Glomerular endothelial cell (primary cell): ENCODE measurements at places on chromosomes 16 and 17. TPM values are rescaled to one million over a fixed set of nuclear protein-coding genes. Genes with fewer than 3 reads are reported as not detected.

The TGFB1I1 gene
- 136 and 143 TPM in 2 replicates for total RNA-seq

- DNase-seq: no peak
Measured at GRCh38 chr16:85649411-85650134, 36.5 kb downstream of the GSE1 start.

DNA sequence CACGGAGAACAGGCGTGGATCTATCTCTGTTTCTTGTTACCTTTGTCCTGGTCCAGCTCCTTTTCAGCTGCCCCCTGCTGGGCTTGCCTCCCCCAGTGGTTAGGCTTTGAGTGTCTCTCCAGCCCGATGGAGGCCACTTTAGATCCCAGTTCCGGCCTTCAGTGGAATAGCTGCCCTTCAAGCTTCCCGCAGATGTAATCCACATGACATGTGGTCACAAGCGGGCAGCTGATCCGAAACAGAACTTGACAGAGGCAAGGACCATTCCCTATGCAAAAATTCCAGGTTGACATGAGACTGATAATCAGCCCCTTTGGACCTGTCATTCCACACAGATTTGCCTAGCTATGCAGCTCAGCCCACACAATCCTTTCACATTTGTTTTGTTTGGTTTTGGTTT is 40.6 kb upstream of the AQP8 start:
- DNase-seq: no peak

The DLX3 gene
- not detected in 2 replicates for total RNA-seq

- DNase-seq: no peak
Measured at GRCh38 chr16:51359141-51359955, 208.3 kb upstream of the SALL1 start.

The PTGES3L gene
- total RNA-seq: 2.4 and 3.2 TPM in 2 replicates

DNA sequence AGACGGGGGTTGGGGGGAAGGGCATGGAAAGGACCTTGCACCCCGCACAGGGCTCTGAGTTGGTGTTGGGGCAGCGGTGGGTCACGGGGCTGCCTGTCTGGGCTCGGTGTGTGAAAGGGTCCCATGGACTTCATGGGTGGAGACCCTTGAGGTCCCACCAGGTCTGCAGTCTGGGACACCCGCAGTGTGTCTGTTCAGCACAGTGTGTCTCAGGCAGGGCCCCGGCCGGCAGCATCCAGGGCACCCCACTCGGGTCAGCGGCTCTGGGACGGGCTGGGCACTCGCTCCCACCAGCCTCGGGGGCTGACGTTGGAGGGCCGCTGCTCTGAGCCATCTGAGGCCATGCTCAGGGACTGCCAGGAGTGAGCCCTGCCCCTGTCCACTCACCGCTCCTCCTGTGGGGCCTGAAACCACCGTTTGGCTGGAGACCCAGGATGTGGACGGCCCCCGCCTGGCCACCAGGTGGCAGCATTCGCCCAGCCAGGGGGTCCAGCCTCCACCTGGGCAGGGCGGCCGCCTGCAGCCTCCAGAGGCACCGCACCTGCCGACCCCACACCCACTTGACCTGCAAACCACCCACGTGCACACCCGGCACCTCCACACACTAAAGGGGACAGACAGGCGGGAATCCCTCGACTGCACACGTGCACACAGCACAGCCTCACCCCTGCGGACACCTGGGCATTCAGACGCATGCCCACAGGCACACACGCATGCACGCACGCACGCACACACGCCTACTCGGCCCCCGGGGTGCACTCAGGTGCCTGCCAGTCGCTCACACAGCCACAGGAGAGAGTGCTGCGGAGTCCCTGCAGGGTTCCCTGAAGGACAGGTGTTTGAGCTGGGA is 10.1 kb upstream of the ZFPM1 start:
- DNase-seq: no peak

The TPSG1 gene
- total RNA-seq: not detected in 2 replicates

- peak; percentile 27 for DNase-seq
Measured at GRCh38 chr17:63082273-63082861, 116.3 kb downstream of the TANC2 start.

The RHBDL1 gene
- 0.34 and 1.6 TPM in 2 replicates for total RNA-seq

DNA sequence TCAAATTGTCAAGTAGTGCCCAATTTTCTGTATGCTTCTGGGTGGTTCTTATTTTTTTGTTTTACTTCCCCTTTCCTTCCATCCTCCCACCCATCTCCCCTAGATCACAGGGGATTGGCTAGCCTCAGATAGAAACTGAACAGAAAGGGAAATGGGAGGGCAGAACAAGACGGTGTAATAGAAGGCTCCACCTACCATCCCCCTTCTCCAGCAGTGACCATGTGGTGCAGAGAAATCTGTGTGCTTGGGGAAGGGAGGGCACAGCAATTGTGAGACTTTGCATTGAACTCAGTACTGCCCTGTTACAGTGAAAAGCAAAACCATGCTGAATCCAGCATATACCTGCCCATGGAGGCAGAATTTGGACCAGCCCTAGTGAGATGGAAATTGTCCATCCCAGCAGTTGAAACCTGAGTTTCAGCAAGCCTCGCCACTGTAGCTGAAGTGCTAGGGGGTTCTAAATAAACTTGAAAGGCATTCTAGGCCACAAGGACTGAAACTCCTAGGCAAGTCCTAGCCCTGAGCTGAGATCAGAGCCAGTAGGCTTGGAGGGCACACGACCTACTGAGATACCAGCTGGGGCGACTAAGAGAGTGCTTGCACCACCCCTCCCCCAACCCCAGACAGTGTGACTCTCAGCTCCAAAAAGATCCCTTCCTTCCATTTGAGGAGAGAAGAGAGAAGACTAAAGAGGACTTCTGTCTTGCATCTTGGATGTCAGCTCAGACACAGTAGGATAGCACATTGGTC is 5.2 kb downstream of the SLFN11 start:
- DNase-seq: no peak

The CDIPT gene
- total RNA-seq: 90.4 and 91.4 TPM in 2 replicates

DNA sequence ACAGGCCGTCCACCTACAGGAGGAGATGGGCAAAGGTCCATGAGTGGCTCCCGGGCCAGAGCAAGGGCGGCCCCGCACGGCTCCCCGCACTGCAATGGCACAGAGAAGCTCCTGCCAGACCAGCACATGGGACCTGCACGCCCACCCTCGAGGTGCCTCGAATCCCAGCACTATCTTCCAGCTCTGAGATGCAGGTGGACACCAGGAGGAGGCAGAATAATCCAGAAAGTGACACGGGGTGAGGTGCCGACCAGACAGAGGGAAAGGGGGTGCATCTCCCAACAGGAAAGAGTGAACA is 26.5 kb upstream of the C16orf95 start:
- DNase-seq: no peak

The LCMT1 gene
- 28.8 and 183 TPM in 2 replicates for total RNA-seq

The SPNS3 gene
- 0.23 and 0.24 TPM in 2 replicates for total RNA-seq

The PRRT2 gene
- 0.41 and 0.44 TPM in 2 replicates for total RNA-seq

DNA sequence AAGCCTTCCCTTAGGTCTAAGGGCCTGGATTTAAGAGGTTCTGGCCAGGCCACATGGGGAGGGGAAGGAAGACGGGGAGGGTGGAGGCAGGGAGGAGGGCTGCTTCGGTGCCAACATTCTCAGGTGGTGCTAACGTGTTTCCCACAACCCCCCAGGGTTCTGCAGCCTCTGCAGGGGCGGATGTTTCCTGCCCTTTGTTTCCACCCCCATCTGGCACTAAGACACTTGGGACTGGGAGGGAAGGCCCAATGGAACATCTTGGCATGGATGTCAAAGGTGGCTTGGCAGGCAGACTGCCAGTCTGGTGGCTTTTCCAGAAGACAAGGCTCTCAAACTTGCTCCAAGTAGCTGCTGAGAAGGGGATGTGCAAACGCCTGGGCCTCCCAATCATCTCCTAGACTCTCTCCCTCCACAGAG is 12.7 kb downstream of the HIC1 start:
- no peak for DNase-seq

- no peak for DNase-seq
Measured at GRCh38 chr17:4969047-4969550, 1.5 kb upstream of the SPAG7 start.

The TTYH2 gene
- 1.7 and 4.1 TPM in 2 replicates for total RNA-seq

GRCh38 chr17:57880086-57880456 is 30.2 kb upstream of the MRPS23 start:
- no peak for DNase-seq

- no peak for DNase-seq
Measured at GRCh38 chr16:77948835-77949234, 73.5 kb upstream of the CLEC3A start.

The RNU2-1 gene
- not detected in 2 replicates for total RNA-seq

DNA sequence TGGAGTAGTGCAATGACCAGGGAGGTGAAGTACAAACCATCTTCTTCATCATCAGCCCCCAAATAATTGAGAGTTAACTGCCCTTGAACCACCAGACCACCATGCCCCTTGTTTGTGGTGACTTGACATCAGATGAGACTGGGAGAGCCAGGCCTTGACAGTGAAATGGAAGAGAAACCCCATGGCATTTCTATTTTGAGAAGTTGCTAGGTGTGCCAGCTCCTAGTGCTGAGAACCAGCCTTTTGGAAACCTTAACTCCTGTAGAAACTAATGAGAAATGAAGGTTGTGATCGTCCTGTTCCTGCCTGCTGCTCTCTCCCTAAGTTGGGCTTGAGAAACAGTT is 2.8 kb downstream of the TMEM94 start:
- DNase-seq: no peak

The KRTAP1-5 gene
- total RNA-seq: 0.29 and 0.82 TPM in 2 replicates

The NTN3 gene
- total RNA-seq: 0.35 TPM in 1 of 2 replicates, not detected in the other

The OR4D1 gene
- total RNA-seq: not detected in 2 replicates

The PRR35 gene
- total RNA-seq: not detected in 2 replicates
